Putamen (tissue), 1 donor: ENCODE measurements at places on chromosomes 16 and 17.

- DNase-seq: no peak
Observed at GRCh38 chr17:45121055-45121454, 11.3 kb downstream of the PLCD3 start.

DNA sequence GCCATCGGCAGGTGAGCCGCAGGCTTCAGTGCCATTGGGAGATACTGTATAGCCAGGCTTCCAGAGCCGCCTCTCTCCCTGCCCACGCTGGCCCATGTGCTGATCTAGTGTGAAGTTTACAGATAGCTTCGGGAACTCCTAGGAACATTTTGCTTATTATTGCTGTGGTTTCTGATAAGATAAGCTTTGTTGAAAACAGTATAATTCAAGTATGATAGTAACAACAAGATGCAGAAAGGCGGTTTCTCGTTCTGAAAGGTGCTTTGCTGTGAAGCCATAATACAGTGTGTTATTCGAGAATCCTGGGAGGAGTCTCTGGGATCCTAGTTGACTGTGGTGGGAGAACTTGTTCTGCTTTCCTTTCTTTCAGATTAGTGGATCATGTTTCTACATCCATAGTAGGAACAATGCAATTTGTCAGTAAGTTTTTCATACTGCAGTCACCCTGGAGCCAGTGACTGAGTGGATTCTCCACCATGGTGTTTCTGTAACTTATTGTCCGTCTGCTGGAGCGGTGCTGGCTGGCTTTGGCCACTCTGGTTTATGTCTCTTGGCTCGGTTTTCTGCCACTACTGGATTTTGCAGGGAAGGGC lies 31.5 kb downstream of the RAB11FIP3 start:
- DNase-seq: no peak

- no peak for DNase-seq
Observed at GRCh38 chr16:11665071-11665491, 3.2 kb upstream of the SNN start.

DNA sequence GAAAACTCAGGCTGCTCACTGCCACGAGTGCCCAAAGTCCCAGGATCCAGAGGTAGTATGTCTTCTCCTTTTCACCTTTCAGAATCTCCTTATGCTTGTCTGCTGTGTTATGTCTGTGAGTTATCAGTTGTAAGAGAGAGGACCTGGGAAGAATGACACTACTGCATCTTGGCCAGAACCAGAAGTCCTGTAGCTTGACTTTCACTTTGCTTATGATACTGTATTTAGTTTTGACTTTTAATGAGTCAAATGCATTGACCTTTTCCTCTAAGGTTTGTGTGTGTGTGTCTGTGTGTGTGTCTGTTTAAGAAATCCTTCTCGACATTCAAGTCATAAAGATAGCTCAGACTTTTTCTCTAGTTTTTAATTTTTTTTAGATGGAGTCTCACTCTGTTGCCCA lies 43.4 kb downstream of the BMERB1 start:
- DNase-seq: no peak

- no peak for DNase-seq
Observed at GRCh38 chr17:75950855-75951554, 10.2 kb upstream of the FBF1 start.

GRCh38 chr17:33014751-33015150 lies 23.1 kb downstream of the SPACA3 start:
- DNase-seq: no peak

GRCh38 chr16:85749771-85750145 lies 1.1 kb downstream of the C16orf74 start:
- no peak for DNase-seq

DNA sequence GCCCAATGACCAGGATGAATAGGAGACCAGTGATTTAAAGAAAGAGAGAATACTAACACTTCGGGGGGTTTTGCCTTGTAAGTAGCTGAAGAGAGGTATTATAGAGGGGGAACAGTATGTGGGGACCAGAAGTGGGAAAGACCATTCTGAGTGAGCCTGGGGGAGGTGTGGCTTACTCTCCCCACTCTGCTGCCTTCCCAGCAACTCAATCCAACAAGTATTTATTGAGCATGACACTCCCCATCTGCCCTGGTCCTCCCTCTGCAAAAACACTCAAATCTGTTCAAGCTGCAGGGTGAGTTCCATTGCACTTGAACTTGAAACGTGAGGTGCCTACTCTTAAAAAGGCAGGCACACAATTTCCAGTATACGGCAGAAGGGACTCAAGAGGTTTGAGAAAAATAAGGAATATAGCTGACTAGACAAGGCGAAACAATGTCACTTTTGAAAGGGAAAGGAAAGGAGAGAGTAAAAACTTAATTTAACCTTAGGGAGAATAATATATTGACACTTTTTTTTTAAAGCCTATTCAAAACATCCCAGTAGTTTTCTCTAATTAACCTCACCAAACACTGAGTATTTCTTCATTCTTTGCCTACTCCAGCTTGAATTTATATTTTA lies 8.2 kb downstream of the FAM117A start:
- no peak for DNase-seq

- DNase-seq: no peak
Observed at GRCh38 chr17:37054894-37055293, 106.1 kb downstream of the AATF start.

DNA sequence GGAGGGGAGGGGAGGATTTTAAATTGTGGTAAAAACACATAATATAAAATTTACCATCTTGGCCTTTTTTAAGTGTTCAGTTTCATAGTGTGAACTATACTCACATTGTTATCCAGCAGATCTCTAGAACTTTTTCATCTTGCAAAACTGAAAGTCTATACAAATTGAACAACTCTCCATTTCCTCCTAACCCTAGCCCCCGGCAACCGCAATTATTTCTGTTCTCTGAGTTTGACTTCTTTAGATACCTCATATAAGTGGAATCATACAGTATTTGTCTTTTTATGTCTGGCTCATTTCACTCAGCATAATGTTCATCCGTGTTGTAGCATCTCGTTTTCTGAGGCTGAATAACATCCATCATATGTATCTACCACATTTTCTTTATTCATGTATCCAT lies 30.0 kb upstream of the MRTFB start:
- no peak for DNase-seq

DNA sequence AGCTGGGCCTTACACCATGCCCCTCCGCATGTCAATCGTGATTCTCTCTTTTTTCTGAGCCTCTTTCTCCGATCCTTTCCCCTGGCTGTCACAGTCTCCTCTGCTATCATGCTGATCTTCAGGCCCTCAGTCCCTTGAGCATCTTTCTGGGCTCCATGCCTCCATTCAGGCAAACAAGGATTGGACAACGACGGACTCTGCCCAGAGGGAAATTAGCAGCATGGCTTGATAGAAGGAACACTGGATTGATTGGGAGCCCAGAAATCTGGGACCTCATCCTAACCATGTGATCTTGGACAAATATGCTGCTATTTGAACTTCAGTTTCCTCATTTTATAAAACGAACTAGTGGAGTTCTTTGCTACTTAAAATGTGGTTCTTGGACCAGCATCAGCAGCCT lies 19.6 kb upstream of the PHF12 start:
- DNase-seq: peak; percentile 68

DNA sequence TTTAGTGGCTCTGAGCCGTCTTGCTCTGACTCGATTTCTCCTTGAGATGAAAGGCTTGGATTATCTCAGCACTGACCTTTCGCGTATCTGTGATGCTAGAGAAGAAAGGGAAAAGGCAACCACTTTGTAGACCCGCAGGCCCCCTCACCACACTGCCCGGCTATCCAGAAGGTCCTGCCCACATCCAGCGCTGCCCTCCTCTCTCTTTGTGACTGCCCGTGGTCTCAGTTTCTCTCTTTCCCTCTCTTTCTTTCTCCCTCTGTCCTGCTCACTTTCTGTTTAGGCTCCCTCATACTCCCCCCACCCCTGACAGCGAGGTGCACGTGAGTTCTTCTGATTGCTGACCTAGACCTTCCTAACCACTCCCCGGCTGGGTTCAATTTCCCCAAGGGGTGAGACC lies 12.8 kb upstream of the TBX21 start:
- no peak for DNase-seq

GRCh38 chr17:17837966-17838962 lies 1.5 kb upstream of the SREBF1 start:
- no peak for DNase-seq

DNA sequence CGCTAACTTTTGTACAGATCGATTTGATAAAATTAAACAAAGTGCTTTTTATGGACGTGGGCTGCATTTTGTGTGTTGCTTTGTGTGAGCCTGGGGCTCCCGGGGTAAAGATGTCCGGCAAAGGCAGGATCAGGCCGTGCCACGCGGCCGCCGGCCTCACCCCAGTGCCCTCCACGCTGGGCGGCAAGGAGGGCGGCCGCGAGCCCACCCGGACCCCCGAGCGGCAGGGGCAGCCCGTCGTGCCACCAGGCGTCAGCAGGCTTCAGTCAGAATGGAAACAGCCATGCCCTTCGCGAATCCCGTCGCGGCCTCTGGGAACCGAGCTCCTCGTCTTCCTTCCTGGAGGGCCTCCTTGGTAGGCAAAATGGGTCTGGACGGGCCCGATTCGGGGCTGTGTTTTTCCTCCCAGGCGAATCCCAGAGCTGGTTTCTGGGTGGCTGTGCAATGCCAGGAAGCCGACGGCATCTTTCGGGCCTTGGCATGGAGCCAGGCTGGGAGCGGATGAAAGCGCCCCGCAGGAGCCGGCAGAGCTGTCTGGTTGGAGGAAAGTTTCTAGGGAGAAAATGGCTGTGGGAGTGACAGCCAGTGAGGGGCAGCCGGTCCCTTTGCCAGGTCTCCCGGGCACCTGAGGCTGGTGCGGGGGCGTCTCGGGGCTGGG lies 5.5 kb downstream of the SOX8 start:
- DNase-seq: no peak

DNA sequence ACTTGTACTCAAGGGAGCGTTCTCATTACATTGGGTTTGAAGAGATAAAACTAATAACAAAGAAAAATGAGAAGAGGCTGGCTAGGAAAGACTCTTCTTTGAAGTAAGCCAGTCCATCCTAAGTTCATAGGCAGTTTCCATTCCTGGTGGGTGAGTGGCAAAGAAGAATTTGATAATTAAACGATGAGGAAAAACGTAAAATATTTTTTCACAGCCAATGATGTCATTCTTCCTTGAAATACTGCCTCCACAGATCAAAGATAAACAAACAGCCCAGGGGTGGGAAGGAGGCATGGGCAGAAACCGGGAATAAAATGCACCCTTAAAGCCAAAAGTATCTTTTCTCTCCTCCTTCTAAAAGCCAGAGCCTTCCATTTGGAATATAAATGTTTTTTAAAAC lies 346.6 kb downstream of the PMP22 start:
- DNase-seq: no peak

DNA sequence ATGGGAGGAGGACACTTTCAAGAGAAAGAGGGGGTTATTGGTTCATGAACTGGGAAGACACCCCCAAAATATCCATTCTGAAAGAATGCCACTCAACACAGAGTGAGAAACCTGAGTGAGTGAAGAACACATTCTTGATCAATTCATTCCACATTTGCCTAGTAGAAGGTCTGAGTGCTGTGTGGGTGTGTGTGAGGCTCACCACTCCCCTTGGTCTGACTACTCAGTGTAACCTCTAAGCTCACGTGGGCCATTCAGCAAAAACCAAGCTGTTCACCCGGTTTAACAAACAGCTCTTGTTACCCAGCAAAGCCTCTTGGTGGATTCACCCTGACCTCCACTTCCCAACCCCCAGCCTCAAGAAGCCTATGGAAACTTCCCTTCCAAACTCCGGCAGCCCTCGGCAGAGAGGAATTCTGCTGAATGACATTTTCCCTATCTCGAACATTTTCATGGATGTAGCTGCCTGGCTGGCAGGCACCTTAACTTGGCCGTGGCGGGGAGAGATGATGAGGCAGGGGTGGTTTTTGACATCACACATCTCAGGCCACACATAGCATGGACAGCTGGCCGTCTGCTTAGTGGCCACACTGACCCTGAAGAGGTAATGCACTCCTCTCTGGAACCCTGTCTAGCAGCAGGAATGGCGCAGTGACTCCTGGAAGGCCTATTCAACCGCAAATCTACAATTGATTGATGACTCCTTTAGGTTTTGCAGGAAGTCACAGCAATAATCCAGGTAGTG lies 11.6 kb downstream of the ST6GALNAC1 start:
- DNase-seq: no peak

DNA sequence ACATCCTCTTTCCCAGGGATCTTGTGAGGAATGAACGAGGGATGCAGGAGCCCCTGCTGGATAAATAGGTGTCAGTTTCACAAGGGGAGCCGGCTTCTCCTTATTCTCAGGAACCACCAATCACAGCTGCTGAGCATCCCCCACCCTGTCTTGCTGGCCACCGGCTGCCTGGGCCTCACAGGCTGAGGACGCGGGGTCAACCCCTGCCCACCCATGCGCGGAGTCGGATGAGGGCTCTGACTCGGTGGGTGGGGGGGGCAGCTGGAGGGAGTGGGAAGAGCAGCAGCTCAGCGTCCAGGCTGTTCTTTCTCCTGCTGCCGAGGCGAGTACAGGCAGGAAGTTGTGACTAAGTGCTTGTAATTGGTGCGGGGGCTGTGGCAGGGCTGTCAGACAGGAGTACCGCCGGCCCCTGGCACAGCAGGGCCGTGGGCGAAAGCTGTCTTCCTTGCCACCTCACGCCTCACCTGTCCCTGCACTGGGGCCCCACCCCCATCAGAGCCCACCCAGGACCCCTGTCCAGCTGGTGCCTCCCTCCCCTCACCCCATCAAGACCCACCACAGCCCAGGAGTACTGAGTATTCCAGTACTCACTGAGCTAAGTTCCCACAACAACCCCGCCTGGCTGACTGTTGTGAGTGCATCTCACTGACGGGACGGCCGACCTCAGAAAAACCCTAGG lies 11.0 kb upstream of the DPEP1 start:
- peak; percentile 50 for DNase-seq

DNA sequence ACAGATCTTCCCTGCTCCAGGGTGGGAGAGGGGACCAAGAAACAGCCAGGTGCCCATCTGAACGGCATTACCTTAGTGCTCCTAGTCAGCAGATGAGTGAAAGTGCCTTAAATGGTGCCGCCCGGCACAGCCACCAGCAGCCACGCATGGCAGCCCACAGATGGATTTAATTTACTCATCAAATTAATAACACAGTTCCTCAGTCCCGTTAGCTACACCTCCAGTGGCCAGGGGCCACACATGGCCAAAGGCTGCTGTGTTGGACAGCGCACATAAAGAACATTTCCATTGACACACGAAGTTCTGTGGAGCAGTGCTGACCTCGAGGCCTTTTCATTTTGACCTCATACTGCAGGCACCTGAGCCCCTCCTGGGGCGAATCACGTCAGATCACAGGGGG lies 166.3 kb downstream of the CMIP start:
- DNase-seq: no peak

GRCh38 chr17:81723651-81724209 lies 11.6 kb downstream of the SLC25A10 start:
- DNase-seq: no peak

DNA sequence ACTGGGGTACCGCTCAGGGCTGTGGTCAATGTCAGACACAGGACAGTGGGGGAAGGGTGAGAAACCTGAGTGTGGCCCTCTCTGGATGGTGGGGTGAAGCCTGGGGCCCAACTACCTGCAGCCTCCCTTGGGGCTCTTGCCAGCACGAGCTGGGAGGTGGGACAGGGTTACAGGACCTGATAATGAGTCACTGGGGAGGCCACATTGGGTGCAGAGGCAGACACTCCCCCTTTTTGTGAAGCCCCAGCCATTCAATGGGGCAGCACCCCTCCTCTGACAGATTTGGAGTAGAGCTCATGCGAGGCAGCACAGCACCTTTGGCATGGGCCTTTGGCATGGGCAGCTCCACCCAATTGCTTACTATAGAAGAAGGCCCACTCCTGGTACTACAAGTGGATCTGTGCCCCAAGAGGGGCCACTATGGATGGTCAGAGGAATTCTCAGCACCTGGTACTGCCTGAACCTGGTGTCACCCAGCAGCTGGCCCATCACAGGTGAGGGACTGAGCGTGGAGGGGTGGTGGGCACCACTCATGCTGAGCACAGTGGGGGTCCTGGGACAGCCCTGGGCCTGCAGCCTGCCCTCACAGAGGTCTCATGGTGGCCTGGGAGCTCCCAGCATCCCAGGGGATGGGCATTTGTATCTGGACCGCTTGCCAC lies 45.2 kb upstream of the SMPD3 start:
- DNase-seq: no peak
